ENCODE measurements at places on chromosomes 4 and X.

GRCh38 chr4:144340931-144341330 lies 200.4 kb upstream of the GYPA start:
- DNase-seq: no peak

DNA sequence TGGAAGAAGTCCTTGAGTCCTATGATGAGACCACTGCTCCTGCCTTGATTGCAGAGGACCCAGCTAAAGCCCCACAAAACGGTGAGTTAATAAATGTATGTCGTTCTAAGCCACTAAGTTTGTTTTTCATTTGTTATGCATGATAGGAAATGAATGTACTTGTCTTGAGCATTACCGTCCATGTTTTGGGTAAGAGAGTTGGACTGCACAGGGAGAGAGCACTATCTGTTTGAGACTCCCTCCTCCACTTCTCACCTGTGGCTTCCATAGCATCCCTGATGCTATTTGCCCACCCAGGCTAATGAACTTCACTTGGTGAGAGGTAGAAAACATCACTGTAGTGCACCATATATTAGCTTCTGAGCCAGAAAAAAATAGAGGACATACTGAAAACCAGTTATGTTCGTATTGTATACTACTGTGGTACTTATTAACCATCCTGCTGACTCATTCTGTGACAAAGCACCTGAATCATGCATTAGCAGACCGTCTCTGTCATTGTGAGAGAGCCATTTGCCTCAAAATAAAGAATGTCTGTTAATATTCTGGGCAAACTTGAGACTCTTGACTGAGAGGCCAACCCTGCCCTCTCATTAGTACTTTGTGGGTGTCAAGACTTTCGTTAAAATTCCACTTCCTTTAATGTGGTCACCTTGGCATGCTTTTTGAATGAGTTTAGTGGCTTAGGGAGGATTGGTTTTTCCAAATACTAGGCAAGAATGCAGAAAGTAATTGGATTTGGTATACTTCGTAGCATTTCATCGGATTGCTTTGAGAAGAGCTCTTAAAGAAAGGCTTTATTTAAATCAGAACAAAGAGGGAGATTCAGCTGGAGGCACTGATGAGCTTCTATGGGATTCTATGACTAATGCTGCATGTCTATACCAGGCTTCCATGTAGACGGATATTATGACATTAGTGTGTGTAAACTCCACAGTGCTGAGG lies 99.3 kb upstream of the GRPR start:
- no peak for DNase-seq

- DNase-seq: no peak
These were observed 4.4 kb upstream of the FAM184B start for GRCh38 chr4:17785858-17786257.

DNA sequence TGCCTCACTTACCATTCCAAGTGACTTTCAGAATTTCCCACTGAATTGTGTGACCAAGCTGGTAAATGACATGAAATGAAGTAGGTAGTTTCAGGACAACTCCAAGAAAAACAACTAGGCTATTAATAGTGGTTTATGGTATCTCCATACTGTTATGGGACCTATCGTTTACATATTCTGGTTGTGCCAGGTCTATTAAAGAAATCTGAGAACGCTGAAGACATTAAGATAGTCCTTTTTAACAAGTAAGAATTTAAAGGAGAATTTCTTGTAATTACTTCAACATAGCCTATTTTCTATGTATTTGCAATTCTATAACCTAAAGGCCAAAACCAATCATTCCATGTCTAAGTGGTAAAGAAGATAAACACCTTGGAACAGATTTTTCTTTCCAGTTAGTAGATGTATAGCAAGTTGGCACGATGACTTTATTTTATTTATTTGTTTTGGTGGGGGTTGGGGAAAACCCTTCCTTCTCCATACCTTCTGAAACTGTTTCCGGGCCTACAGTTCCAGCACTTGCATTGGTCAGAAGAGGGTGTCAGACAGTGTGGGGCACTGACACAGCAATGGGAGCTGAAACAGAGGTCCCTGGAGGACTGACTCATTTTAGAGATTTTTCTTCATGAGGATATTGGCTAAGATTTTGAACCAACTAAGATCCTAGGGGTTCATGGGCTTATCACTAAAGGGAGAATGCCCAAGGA lies 7.6 kb upstream of the DCLK2 start:
- DNase-seq: no peak

DNA sequence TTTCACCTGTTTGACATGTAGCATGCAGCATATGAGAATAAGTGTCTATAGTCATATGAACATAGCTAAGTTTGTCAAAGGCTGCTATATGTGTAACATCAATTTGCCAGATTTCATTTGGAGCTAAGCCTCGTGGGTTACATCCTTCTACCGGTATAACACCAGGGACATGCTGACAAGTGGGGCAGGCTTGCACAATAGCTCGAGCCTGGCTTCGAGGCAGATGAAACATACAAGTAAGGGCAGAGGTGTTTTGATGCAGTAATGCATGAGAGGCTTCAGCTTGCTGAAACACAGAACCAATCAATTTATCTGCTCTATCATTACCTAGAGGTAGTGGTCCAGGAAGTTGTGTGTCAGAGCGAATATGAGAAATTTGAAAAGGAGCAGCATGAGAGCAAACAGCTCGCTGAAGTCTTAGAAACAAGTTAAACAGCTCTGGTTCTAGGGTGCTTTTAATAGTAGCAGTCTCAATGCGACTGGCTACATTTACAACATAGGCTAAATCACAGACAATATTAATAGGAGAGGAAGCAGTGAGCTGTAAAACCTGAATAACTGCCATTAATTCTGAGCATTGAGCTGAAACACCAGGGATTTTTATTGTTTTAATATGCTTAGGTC lies 14.9 kb upstream of the UGDH start:
- no peak for DNase-seq

DNA sequence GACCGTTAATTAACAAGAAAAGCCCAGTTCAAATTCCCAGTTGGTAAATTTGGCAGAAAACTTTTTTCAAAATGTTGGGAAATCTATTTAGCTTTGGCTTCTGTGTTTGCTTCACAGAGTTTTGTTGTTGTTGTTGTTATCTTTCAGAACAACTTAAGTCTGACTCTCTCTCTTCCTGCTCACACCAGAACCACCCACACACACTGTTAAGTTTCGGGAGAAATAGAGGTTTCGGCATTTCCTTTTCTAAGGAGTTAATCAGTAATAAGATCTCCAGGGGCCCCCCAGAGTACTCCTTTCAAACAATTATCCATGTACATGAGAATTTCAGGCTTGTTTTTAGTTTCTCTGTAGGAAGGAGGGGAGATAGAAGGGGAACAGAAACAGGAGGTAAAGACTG lies 106.2 kb upstream of the PTCHD1 start:
- no peak for DNase-seq

DNA sequence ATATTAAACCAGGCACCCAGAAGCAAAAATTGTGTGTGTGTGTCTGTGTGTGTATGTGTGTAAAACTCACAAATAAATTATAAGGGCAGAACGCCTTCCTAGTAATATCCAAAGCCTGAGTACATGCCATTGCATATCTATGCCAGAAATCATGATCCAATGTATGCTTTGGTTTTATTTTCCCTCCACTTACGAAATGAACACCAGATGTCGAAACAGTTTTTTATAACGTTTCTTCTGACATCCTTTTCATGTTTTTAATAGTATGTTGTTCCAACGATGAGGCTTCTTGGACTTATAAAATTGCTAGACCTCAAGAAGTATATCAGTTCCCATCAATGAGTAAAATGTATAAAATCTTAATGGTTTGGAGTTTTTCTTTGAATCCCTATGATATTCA lies 55.4 kb downstream of the KCNIP4 start:
- DNase-seq: no peak

- DNase-seq: no peak
These were observed 13.9 kb downstream of the SMPX start for GRCh38 chrX:21744060-21744459.

DNA sequence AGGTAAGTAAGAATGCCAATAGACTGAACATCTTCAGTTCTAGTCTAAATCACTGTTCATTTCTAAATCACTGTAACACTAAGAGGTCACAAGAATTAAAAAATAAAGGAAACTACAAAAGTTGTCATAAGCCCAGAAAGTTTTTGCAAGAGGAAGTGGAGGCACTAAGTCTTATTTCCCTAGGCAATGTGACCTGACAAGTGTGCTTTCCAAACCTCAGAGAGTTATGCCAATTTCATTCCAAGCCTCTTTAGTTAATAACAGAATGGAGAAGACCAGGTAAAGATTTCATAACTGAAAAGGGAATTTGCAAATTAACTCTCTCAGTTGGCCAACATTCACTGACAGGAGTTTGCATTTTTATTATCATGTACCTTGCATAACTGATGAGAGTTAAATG lies 40.5 kb downstream of the BBS12 start:
- no peak for DNase-seq

DNA sequence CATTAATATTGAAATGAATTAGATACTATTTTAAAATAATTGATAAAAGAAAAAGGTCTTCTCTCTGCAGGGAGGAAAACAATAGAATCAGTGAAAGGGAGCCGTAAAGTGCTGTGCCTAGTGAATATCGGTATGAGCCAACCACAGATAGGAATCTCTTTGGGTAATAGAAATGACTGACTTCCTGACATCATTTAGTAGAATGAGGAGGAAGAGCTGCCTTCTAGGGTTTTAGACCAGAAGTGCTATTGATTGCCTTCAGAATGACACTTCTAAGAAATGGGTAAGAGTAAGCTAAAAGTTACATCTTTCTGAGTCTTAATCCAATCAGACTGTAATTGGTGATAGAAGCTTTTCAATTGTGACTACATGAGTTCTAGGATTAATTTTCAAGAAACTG lies 134.0 kb upstream of the MAP9 start:
- DNase-seq: no peak

DNA sequence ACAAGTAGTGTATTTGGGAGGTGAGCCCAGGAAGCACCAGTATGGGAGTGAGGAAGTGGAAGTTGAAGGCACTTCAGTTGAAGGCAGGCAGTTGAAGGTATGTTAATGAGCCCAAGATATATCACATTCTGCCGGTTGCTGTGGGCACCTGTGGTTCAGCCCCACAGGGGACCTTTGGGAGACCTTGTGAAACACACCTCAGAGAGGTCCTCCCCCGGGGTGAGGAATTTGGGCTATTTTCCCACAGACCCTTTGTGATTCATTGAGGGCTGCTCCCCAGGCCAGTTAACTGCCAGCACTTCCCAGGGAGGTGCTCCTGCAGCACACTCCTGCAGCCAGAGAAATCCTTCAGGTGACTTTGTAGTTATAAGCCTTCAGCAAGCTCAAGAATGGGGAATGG lies 45.9 kb downstream of the PTCHD1 start:
- DNase-seq: no peak

- no peak for DNase-seq
These were observed 950.9 kb upstream of the NDST4 start for GRCh38 chr4:116064331-116064730.

DNA sequence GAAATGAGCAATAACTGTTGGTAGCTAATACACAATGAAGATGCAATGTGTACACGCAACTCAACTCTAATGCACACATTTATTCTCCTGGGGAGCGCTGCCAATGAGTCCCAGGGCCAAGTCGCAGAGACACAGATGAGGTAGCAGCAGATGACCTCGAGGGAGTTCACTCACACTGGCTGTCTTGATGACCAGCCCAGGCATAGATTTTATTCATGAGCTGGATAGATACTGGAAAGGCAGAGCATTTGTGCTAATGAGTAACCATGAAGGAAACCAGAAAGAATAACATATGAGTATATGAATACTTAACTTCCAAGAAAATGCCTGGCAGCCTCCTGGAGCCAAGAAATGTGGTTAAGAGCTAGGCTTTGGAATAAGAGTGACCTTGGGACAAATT lies 42.3 kb downstream of the RASL11B start:
- DNase-seq: no peak

- DNase-seq: no peak
These were observed 7.9 kb downstream of the UVSSA start for GRCh38 chr4:1354983-1355275.

All from stimulated activated CD4-positive, alpha-beta T cell treated with anti-CD3 and anti-CD28 coated beads, Interleukin-2, amount 100 ng/mL, for 4 hours (primary cell).